ENCODE measurements at places on chromosomes 7 and 10.

- DNase-seq = no peak
Measured at GRCh38 chr10:62194924-62195674, 73.5 kb downstream of the RTKN2 start.

- no peak for DNase-seq
Measured at GRCh38 chr7:142615508-142615907, 133.8 kb upstream of the PRSS1 start.

DNA sequence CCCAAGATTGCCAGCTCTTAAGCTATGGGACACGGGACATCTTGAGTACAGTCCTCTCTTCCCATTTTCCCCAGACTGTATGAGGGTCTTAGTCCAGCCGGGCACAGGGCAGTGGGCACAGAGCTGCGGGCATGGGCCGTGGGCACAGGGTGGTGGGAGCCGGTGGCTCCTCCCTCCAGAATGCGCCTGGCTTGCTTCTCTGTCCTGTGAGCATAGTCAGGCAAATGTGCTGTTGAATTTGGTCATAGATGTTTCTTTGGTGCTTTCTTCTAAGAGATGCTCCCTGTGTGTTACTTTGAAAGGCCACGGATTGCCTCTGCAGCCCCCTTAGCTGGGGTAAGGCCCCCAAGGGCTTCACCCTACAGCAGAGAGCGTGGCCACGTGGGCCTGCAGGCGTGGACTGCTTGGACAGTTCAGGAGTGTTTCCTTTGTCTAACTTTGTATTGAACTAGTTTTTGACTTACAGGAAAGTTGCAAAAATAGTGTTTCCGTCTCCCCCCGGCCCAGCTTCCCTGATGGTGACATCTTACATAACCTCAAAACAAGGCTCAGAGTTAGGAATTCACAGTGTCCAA, 24.7 kb downstream of the LRRC27 start:
- DNase-seq = no peak

DNA sequence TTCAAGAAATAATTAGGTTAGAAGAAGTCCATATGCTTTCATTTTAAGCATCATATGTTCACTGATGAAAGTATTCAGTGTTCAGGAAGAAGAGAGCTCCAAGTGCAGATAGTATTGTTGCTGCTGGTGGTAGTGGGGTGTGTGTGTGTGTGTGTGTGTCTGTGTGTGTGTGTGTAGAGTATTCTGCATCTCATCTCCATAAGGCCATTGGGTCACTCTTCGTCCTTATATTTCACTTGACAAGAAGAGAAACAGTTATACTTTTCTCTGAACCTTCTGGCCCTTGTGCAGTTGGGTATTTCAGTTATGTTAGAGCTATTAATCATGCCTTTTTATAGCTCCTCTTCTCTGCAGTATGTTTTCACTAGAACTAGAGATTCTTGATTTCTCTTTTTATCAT, 26.2 kb downstream of the ADAM22 start:
- DNase-seq = no peak

GRCh38 chr7:129110258-129110981, 34.1 kb upstream of the TSPAN33 start:
- no peak for DNase-seq

- no peak for DNase-seq
Measured at GRCh38 chr7:3333861-3334260, 32.8 kb downstream of the SDK1 start.

DNA sequence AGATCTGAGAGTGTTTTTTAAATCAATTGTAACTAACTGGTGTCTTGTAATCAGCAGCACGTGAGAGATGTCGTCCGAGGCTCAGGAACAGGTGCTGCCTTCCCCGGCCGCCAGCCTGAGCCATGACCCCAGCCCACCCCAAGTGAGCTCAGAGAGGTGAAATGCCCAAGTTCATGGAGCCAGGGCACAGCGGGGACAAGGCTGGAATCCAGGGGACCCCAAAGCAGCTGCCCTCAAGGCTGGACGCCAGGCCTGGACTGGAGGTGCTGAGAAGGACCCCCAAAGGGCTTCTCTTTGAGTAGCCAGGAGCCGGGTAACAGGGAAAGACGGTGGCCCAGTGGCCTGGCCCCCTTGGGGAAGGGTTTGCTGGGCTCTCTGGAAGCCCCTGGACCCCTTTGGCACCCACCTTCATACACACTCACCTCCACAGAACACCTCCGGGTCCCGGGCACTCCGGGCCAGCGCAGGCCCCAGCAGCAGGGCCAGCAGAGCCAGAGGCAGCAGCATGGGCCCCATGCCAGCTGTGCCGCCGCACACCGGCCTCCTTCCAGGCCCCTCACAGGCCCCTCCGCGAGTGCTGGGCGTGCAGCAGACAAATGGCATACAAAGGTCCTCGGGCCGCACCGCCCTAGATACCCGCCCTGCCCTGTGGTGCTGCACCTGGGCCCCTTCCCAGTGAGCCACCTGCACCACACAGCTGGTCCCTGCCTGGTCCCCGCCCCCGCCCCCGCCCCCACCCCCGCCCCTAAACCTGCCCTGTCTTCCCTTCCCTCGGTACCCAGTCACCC, 24.0 kb upstream of the CNPY1 start:
- no peak for DNase-seq

- DNase-seq = no peak
Measured at GRCh38 chr7:42858570-42858969, 53.3 kb downstream of the C7orf25 start.

DNA sequence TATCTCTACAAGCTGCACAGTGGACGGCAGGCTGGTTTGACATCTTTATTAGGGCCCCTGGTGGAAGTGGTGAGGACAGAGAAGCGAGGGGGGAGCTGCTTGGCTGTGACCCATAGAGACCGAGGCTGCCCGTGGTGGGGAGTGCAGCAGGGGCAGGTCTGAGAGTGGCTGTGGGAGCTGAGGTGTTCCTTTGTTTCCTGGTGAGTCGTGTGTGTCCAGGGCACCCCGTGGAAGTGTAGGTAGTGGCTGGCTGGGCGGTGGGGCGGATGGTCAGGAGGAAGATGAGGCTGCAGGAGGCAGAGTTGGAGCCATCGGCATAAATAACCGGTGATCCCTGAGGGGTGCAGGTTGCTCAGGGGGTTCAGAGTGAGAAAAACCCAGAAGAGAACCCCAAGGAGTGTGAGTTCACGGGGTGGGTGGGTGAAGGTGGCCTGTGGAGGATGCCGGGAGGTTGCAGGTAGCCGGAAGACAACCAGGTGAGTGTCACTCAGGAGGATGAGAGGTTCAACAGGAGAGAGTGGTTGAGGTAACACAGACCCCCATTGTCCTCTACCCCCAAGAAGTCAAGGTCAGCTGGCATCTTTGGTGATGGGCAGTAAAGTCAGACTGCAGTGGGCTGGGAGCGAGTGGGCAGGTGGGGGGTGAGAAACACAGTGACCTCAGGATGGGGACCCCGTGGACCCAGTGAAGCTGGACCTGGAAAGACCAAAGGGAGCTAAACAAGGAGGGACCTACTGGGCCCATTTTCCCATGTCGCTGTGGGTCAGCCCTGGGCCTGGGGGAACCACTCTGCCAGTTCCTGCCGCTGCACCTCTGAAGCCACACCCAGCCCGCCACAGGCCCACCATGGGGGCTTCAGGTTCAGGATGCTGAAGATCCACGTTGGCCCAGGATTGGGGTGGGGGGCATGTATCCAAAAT, 7.8 kb downstream of the ATP6V0E2 start:
- DNase-seq = no peak
